ENCODE measurements at places on chromosomes 3 and 15.

DNA sequence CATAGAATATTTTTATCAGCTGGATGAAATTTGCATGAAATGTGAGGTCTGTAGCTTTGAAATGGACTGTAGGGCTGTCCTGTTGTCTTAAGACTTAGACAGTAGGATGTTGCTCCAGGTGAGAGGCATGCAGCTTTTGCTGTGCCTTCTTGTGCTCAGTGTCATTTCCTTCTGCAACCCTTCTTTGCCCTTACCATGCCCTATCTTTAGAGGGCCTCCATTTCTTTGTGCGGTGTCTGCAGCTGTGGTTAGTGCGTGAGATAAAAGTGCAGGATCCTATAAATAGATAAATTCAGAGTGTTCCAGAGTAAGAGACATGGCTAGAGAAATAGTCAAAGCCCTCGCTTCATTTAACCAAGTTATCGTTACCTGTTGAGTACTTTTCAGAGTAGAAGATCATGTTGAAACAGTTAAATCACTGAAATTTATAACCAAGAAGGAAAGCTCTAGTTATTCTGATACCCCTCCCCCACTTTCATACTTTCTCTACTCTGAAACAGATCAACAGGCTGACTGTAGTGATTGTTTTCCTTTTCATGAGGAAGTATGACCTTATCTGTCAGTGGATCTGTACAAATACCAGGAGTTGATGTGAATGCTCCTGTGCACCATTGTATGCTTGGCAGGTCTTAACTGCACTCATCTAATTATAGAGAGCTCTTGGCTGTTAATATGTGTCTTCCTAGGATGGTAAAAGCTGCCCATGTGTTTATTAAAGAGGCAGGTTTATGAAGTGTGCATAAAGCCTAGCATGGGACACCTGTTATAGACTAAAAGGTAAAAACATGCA is 18.2 kb downstream of the EIF3J start:
- DNase-seq: no peak

DNA sequence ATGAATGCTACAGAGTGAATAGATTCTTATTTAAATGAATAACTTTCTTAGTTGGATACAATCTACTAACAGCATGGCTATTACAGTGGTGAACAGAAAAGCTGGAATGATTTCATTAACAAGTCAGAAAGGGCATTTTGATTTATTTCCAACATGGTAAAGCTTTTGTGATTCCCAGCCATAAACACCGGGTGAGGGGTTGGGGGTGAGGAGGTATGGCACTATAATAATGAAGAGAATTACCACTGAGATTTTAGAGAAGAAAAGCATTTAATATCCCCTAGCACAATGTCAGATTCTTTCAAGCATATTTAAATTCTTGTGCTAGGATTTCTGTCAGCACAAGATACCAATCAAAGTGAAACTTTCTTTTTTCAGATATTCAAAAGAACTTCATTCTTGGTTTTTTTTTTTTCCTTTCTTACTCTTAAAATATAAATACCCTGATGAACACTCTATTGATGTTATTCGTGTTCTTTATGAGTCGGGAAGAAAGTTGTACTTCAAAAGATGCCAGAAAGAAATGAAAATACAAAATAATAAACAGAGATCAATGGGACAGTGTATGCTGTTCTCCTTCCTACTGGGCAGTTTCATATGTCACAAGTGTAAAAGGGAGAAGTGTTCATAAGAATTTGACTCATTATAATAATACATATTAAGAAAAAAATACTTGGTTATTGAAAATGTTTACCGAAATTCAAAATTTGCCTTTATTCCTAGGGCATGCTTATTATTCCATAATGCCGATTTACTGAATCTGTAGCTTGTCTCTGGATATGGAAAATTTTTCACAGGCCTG is 522.8 kb downstream of the CADM2 start:
- DNase-seq: no peak

GRCh38 chr3:14141602-14142341 is 16.9 kb downstream of the TMEM43 start:
- no peak for DNase-seq

- DNase-seq: no peak
Measured at GRCh38 chr15:68586274-68586961, 7.6 kb downstream of the CORO2B start.

All from HuH-7 (cell line).